ENCODE measurements at places on chromosomes 12 and 14. TPM values are rescaled to one million over a fixed set of nuclear protein-coding genes. Genes with fewer than 3 reads are reported as not detected.

DNAJC22 gene
- total RNA-seq = 0.11 TPM

TBC1D30 gene
- 0.41 TPM for total RNA-seq

MNAT1 gene
- 11.8 TPM for total RNA-seq

SPTB gene
- total RNA-seq = 0.66 TPM

TPPP2 gene
- not detected for total RNA-seq

MORN3 gene
- 2.9 TPM for total RNA-seq
